ENCODE measurements at places on chromosomes 3 and 15.

GRCh38 chr3:117887901-117888300 lies 1146.7 kb downstream of the IGSF11 start:
- DNase-seq: no peak

- no peak for DNase-seq
These were observed 903 bp upstream of the ZSCAN2 start for GRCh38 chr15:84599906-84600305.

- DNase-seq: no peak
These were observed 19.5 kb downstream of the PLXNB1 start for GRCh38 chr3:48410205-48411040.

GRCh38 chr3:15899388-15899787 lies 101.6 kb upstream of the ANKRD28 start:
- no peak for DNase-seq

DNA sequence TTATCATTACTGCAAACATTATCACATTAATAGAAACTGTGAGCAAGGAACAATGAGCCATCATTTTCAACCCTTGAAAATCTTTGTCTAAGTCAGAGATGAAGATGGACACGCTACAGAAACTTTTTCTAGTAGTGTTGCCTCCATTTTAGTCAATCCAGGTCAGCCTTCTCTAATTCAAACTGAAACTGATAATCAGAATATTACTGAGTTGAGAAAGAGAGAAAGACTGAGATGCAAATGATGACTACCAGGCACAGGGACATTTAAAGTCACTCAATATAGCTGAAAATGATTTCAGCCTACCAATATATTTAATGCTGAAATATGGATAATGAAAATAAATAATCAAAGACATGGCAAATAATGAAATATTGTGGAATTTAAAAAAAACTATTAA lies 261.4 kb downstream of the GBE1 start:
- DNase-seq: no peak

- DNase-seq: no peak
These were observed 39.6 kb downstream of the FLNB start for GRCh38 chr3:58047826-58048225.

GRCh38 chr15:65041787-65042186 lies 3.4 kb upstream of the SLC51B start:
- DNase-seq: no peak
